ENCODE measurements at places on chromosomes 5 and 9.
A peak's percentile ranks its signal among the peaks of the same experiment; 100 is the strongest.

- no peak for DNase-seq
Measured at GRCh38 chr9:3330792-3331420, 194.9 kb downstream of the RFX3 start.

GRCh38 chr9:96441798-96442445 is 8.0 kb upstream of the HABP4 start:
- DNase-seq = peak; percentile 76

DNA sequence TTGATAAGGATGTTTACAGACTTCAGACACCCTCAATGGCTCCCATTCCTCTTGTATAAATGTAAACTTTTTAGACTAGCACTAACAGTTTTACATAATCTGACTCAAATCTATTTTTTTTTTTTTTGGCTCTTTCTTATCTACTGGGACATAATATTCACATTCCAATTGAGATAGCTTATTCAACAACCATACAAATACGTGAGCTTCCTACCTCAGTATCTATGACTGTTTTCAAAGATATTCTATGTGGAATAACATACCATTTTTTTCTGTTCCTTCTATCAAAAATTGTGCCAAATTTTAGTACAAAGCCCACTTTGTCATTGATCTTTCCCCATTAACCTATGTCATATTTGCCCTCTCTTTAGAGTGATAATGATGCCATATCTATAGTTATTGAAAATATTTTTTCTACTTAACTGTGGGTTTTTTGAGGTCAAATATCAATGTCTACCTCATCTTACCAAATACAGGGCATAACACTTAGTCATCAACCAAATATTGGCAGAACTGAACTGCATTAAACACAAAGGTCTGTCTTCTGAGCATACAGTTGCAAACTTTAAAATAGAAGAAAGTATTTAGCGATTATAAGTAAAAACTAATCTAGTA is 482.6 kb downstream of the PTPRD start:
- DNase-seq = no peak

GRCh38 chr9:89461265-89461664 is 36.6 kb downstream of the SEMA4D start:
- peak; percentile 74 for DNase-seq

DNA sequence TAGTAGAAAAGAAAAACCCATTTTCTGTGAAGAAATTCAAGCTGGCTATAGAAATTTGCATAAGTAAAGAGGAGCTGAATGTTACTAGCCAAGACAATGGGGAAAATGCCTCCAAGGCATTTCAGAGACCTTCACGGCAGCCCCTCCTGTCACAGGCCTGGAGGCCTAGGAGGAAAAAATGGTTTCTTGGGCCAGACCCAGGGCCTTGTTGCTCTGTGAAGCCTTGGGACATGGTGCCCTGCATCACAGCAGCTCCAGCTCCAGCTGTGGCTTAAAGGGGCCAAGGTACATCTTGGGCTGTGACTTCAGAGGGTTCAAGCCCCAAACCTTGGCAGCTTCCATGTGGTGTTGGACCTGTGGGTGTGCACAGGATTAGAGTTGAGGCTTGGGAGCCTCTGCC is 130.0 kb upstream of the DMRTA1 start:
- DNase-seq = no peak

- DNase-seq = peak; percentile 79
Measured at GRCh38 chr5:157106630-157107461, 2.0 kb downstream of the HAVCR2 start.

GRCh38 chr9:98326459-98327248 is 71.2 kb upstream of the TBC1D2 start:
- DNase-seq = peak; percentile 52

DNA sequence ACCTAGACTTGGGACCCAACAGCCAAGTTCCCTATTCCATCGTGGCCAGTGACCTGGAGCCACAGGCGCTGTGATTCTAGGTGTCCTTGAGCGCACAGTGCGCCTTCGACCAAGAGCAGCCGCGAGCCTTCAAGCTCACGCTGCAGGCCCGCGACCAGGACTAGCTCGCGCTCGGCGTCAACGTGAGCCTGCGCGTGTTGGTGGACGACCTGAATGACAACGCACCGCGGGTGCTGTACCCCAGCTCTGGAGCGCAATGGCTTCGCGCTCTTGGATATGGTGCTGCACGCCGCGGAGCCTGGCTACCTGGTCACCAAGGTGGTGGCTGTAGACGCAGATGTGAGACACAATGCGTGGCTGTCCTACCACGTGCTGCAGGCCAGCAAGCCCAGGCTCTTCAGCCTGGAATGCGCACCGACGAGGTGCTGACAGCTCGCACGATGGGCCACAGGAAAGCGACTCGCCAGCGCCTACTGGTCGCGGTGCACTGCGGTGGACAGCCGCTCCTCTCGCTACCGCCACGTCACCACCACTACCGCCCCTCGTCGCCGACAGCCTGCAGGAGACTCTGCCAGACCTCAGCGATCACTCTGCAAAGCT is 11.4 kb downstream of the PCDHGA12 start:
- DNase-seq = no peak

- DNase-seq = no peak
Measured at GRCh38 chr9:68631811-68632210, 73.2 kb upstream of the PIP5K1B start.

- no peak for DNase-seq
Measured at GRCh38 chr5:73140801-73141200, 20.4 kb downstream of the TMEM171 start.

- peak; percentile 34 for DNase-seq
Measured at GRCh38 chr9:37329576-37329975, 92.9 kb upstream of the GRHPR start.

GRCh38 chr5:57887851-57888621 is 405.4 kb upstream of the ACTBL2 start:
- DNase-seq = peak; percentile 7

DNA sequence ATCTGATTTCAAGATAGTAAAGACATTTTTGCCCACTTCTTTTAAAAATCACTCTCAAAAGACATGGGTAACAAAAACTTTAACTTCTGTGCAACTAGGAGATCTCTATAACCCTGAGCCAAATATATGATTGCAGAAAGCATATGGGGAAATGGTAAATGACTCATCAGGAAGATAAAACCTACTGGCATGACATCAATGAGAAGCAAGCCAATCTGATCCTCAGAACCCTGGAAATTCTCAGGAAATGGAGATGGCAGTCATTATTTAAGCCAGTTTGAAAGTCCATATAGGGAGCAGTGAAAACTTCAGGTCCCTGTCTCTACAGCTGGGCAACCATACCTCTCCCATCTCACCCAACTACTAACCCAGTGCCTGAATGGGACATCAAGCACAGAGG is 249.7 kb upstream of the NREP start:
- no peak for DNase-seq

- peak; percentile 97 for DNase-seq
Measured at GRCh38 chr9:99057665-99058625, 47.0 kb upstream of the TGFBR1 start.

GRCh38 chr5:15560421-15560820 is 60.4 kb downstream of the FBXL7 start:
- no peak for DNase-seq

DNA sequence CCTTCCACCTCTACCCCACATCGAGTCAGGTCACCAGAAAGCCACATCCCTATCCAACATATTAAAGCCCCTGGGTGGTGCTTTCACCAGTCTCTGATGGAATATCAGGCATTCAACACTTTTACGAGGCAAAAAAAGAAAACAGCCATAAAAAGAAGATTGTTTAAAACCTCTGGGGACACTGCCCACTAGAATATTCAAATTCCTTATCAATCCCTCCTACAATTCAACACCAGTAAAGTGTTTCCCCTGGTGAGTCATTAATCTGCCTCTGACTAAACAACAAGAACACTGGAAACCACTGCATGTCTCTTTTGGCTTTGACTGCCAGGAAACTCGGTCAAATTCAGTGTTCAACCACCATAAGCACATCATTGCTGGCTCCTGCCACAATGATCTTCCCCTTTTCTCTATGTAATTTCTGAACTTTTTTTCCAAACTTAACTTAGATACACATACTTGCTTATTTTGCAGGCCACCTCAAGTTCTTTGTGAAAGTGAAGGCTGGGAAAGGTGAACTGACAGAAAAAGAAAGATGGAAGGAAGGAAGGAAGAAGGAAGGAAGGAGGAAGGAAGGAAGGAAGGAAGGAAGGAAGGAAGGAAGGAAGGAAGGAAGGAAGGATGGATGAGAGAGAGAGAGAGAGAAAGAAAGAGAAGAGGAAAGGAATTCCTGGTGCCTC is 105.3 kb downstream of the PAX5 start:
- DNase-seq = peak; percentile 36

GRCh38 chr5:149999866-150000255 is 593 bp downstream of the TIGD6 start:
- DNase-seq = no peak

GRCh38 chr9:35914301-35914807 is 5.1 kb downstream of the SPAAR start:
- DNase-seq = peak; percentile 22

GRCh38 chr5:124176692-124177091 is 569.7 kb downstream of the ZNF608 start:
- peak; percentile 8 for DNase-seq

- peak; percentile 11 for DNase-seq
Measured at GRCh38 chr5:16935231-16936149, 598 bp downstream of the MYO10 start.

GRCh38 chr5:56522960-56523359 is 289.8 kb upstream of the ANKRD55 start:
- DNase-seq = no peak

DNA sequence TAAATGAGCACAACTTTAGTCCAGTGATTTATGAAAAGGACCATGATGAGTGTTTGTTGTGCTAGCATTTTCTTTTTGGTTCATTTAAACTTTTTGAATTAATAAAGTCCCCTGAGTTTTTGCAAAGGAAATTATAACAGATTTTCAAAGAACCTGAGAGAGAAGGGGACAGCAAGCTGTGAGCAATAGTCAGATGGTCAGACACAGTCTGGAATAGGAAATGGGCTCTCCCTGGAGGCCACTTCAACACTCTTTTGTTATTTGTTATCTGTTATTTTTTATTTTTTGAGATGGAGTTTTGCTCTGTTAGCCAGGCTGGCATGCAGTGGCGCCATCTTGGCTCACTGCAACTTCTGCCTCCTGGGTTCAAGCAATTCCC is 171.1 kb downstream of the ARHGEF28 start:
- DNase-seq = no peak

DNA sequence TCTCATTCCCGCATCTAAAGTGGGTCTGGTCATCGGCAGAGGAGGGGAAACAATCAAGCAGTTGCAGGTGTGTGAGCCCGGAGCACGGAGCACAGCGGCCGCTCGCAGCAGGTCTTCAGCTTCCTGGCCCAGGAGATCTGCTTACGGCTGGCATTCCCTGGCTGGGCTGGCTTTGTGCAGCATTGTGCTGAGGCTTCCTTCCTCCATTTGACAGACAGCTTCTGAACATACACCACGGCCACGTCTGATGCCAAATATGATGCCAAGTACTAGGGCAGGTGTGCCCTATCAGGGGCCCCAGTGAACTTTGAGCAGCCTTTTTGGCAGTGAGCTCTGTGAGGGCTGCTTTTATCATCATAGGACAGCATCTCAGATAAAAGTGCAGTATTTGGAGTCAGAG is 37.1 kb downstream of the FUBP3 start:
- DNase-seq = no peak

DNA sequence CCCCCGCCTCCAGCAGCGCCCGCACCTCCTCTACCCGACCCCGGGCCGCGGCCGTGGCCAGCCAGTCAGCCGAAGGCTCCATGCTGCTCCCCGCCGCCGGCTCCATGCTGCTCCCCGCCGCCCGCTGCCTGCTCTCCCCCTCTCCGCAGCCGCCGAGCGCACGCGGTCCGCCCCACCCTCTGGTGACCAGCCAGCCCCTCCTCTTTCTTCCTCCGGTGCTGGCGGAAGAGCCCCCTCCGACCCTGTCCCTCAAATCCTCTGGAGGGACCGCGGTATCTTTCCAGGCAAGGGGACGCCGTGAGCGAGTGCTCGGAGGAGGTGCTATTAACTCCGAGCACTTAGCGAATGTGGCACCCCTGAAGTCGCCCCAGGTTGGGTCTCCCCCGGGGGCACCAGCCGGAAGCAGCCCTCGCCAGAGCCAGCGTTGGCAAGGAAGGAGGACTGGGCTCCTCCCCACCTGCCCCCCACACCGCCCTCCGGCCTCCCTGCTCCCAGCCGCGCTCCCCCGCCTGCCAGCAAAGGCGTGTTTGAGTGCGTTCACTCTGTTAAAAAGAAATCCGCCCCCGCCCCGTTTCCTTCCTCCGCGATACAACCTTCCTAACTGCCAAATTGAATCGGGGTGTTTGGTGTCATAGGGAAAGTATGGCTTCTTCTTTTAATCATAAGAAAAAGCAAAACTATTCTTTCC is 19.3 kb downstream of the CDKN2A start:
- DNase-seq = no peak

- no peak for DNase-seq
Measured at GRCh38 chr5:76831110-76831452, 12.3 kb downstream of the F2RL1 start.

DNA sequence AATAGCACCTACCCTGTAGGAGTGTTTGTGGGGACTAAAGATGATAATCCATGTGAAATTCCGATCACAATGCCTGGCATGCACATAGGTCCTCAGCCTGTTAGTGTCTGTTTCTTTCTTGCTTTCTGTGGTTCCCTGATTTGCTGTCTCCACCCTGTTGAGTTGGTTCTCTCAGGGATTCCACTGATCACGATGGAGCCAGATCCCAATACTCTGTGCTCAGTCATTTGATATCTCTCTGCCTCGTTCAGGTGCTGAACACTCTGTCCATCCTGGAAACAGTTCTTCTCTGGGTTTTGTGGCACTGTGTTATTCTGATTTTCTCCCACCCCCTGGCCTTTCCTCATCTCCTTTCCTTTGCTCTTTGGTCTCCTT is 60.8 kb downstream of the ARHGAP26 start:
- DNase-seq = no peak

GRCh38 chr5:139649082-139649991 is 1.2 kb downstream of the CXXC5 start:
- DNase-seq = peak; percentile 81

GRCh38 chr5:88826646-88827585 is 56.1 kb downstream of the MEF2C start:
- DNase-seq = peak; percentile 79

DNA sequence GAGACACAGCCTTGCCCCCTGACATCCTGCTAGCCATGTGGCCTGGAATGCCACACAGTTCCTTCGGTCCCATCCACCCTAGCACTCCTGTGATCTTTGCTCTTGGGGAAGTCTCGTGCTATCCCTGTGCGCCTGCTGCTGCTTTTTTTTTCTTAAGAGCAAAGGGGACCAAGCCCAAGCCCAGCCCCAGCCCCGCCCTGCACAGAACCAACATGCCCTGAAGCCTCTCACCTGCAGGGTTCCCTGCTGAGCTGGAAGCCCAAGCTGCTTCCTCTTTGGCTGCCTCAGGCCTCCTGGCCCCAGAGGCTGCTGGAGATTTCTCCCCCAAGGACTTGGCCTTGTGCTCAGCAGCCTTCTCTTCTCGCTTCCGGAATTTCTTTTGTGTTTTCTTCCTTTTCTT is 1.8 kb downstream of the SURF6 start:
- no peak for DNase-seq

GRCh38 chr9:26237256-26237655 is 559.0 kb upstream of the TUSC1 start:
- no peak for DNase-seq

DNA sequence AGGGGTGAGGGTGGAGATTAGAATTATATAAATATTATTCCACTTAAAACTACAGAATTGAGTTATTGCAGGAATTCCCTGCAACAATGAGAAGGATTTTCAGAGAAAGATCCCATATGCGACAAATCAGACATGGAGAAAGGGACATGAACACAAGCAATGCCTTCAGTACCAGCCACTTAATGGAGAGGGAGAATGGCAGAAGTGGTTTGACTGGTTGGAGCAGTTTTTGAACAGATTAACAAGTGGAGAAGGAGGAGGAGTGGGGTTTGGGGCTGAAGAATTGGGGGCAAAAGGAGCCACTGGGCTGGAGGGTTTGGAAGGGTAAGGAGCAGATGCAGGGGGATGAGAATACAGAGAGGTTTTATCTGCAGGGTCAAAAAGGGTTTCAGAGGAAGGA is 620.9 kb upstream of the PTPRD start:
- no peak for DNase-seq

All from NB4 (cell line).